ENCODE measurements at places on chromosomes 2 and 18.

- no peak for DNase-seq
Measured at GRCh38 chr2:56224316-56224715, 40.5 kb downstream of the CCDC85A start.

DNA sequence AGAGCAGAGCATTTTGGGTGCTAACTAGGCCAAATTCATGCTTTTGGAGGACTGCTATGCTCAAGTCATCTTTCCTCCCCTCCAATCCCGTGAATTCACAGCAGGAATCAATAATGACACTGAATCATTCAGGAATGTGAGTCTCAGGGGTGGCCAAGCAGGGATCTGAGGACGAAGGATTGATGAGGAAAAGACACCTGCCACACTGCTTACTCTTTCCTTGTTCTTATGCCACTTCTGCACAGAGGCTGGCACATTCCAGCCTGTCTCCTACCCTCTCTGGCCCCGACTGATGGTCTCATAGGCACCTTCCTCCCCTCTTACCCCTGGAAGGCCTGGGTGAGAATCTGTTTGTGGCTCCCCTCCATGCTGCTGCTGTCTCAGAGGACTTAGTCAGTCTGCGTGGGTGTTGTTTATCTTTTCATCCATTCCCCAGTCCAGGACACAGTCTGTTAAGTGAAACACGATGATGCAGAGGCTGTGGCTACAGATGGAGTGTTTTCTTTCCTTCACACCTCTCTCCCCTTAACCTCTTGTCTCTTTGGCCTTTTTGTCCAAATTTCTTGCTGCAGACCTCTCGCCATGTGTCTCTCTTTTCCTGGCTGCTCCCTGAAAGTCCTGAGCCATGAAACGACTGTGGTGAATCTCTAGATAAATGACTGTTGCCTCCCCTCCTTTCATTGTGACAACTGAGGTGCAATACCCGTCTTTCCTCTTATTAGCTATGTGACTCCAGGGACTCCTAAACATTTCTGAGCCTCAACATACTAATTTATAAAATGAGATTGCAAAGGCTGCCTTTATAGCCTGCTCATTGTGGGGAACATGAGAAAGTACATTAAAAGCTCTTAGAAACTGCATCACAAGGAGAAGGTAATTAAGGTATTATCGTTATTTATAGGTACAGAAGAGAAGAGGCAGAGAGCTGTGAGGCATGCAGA, 86.9 kb downstream of the RDH14 start:
- DNase-seq: no peak

DNA sequence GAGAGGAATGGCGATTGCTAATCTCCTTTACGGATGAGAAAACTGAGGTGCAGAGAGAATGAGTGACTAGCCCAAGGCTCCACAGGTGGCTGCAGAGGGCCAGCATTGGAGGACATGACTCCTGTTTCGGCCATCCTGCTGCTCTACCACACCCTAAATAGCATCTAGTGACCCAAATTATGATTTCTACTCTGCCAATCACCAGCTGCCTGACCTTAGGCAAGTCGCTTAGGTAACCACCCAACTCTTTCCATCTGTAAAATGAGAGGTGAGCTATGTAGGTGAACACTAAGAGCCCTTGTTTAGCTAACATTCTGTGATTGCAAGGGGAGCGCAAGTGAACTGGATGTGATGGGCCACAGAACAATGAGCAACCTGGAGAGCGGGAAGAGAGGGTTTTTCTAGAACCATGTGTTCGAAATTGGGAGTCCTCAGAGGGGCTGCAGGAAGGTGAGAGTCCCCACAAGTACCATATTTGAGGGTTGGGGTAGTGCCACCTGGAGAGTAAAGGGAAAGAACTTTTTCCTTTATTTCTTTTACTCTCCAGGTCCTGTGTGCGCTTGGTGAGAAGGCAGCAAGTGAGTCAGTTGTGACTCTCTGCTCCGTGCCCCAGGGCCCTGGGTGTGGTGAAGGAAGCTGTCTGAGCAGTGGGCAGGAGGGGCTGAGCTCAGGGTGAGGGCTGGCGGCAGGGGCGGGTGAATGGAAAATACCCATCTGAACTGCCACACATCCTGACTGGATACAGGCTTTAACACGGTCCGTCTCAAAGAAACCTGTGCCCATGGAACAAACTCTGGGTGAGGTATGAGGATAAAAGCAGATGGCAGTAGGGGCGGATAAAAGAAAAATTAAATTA, 2.4 kb downstream of the CYP27C1 start:
- DNase-seq: no peak

DNA sequence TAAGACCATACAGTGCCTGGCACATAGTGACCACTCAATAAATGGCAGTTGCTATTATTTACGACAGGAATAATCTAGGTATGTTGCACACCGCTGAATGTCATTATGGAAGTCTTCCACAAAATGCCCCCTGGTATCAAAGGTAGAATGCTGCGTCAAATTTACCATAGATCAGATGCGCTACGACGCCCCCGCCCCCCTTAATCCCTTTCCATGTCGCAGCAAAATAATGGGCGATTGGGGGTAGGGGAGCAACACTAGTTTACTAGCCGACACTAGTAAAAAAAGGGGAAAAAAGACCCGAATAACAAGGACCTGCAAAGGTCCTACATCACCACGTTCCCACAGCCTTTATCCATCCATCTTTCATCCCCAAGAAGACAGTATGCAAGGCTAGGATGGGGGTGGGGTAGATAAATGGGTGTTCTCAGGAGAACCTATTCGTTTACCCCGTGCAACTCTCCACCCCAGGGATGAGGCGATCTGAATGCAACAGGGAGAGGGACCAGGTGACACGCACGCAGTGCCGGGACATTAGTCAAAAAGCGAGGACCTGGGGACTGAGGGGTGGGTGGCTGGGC, 455 bp downstream of the PREPL start:
- no peak for DNase-seq

DNA sequence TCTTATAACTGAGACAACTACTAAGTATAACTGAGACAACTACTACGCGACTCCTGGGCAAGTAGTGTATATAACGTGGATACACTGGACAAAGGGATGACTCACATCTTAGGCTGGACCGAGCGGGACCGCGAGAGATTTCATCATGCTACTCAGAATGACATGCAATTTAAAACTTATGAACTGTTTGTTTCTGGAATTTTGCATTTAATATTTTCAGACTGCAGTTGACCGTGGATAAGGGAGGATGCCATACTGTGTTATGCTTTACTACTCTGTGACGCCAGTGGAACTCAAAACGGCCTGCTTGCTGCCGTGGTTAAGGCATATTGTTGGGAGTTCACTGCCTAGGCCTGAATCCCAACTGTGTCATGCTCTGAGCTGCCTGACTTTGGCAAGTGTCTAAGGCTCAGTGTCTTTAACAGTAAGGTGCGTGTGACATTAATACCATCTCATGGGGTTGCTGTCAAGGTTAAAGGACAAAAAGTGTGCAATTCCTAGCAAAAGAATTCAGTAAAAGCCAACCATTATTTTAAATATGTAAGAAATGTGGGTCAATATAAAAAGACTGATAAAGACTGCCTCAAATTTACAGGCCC, 64.6 kb downstream of the BMP10 start:
- DNase-seq: no peak

DNA sequence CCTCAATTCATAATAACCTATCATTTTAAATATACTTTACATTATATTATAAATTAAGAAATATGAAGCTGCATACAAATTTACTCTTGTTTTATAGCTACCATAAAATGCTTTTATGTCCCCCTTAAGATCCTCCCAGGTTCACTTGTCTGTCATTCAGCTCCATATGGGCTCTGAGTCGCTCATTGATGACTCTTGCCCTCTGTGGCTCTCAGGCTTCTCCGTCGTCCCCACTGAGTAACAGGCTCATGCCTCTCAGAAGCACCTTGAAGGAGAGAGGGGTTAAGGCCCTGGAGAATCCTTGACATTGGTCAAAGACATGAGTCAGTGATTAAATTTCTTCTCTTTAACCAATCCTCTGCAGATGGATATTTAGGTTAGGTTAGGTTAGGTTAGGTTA, 6.2 kb upstream of the MCM6 start:
- DNase-seq: no peak

- no peak for DNase-seq
Measured at GRCh38 chr2:236813766-236814165, 244.1 kb downstream of the ACKR3 start.

DNA sequence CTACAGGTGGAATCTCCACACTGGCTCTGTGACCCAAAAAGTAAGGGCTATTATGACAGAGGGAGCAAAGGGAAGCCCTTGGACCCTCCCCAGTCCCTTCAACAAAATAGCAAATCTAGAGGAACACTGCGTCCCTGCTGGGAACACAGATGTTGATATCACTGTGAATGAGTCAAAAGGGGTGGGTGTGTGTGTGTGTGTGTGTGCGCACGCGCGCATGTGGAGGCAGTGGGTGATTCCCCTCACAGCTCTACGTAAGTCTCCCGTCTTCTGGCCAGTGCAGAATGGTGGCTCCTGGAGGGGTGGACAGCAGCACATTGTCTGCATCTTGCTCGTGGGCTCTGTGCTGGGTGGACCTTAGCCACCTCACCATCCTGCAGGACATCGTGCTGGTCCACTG, 7.8 kb upstream of the C2orf72 start:
- DNase-seq: no peak

GRCh38 chr2:202172439-202173211, 65.8 kb downstream of the SUMO1 start:
- no peak for DNase-seq

DNA sequence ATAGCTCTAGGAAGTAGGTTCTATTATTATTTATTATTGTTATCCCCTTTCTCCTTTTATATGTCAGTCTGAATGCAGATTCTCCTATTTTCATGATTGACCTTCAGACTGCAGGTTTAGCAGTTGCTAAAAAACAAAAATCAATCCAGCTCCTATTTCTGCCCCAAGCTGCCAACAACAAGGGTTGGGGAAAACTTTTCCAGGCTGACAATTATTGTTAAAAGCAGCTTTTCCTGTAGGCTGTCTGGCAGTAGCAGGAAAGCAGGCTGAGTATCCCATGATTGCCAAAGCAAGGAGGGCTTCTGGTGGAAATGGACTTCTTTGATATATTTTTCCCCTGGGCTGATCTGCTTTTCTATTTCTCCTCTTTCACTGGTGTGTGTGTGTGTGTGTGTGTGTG, 78.0 kb upstream of the CTLA4 start:
- DNase-seq: no peak

DNA sequence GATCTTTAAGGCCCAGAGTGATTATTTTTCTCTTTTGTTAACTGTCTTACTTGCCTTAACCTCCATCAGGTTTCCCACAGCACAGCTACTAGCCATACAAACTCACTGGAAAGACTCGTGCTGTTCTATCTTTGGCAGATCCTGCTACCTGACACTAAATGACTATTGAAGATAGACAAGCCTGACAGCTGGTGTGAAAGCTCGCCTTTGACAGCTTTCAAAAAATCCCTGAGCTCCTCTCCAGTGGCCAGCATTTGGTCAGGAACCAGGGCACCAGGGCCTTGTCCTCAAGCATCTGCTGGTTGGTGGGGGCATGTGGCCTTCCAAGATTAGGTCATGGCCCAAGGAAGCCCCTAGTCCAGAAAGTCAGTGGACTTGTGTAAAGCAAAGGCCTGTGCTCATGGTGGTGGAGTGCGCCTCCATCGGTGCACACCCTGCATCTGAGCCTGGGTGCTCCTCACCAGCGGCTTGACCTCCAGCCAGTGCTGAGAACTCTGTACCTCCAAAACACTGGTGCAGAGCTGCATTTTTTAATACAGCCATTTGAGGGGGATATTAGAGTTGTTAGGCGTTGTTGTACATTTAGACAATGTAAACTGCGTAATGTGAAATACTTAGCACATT, 158.5 kb downstream of the NCK2 start:
- no peak for DNase-seq

GRCh38 chr2:138016351-138017087, 52.2 kb downstream of the HNMT start:
- DNase-seq: no peak

DNA sequence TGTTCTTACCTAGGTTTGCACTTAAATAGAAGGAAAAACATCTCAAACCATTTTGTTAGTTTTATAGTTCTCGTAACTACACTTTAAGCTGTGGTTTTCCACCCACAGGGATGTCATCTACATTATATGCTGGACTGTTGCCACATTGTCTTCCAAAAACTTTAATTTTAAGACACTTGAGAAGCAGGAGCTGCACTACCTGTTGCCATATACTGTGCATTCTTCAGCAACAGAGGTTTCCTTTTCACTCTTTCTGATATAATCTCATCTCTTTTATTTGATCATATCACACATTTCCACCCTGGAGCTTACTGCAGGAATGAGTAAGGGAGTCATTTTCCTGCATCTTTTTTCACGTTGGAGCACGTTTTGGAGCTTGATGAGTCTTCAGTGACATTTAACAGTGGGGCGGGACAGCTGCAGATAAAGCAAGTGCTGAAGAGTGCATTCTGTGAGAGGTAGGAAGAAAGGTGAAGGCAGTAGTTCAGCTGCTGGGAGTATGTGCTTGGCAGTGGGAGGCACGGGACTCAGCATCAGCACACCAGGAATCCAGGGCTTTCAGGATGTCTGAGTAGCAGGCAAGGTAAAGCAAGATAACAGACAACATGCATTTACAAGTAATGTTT, 3.8 kb downstream of the LIMS1 start:
- DNase-seq: no peak

GRCh38 chr2:71609441-71609840, 156.1 kb downstream of the DYSF start:
- DNase-seq: no peak

- DNase-seq: no peak
Measured at GRCh38 chr2:62801110-62801509, 95.6 kb downstream of the EHBP1 start.

Measured in SJCRH30 (cell line).